ENCODE measurements at places on chromosomes 6 and 20.
A peak's percentile ranks its signal among the peaks of the same experiment; 100 is the strongest.

DNA sequence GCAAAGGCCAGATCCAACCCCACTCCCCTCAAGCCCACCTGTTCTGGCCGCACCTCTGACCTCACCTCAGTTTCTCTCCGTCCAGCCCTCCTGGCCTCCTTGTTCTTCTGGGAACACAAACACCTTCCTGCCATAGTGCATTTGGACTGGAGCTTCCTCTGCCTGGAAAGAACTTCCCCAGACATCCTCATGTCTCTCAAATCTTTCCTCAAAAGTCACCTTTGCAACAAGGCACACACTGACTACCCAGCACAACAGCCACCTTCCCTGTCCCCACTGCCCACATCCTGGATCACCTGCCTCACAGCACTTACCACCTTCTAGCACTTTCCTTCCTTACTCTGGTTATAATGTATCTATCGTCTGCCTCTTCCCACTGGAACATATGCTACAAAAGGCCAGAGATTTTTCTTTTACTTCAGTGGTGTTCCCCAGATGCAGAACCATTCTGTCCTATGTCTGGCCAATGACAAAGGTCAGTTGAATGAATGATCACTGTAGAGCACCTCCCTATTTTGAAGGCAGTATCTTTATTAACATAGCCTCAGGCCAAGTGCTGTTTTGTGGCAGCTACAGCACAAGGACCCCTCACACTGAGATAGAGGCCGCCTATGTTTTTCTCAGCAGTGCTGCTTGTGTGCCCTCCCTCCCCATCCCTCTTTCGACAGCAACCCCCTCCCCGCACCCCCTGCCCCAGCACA lies 4.1 kb downstream of the HLA-B start:
- DNase-seq = no peak

- DNase-seq = no peak
Observed at GRCh38 chr6:70289299-70289698, 13.6 kb downstream of the COL9A1 start.

GRCh38 chr6:96521306-96521643 lies 331 bp upstream of the UFL1 start:
- no peak for DNase-seq

DNA sequence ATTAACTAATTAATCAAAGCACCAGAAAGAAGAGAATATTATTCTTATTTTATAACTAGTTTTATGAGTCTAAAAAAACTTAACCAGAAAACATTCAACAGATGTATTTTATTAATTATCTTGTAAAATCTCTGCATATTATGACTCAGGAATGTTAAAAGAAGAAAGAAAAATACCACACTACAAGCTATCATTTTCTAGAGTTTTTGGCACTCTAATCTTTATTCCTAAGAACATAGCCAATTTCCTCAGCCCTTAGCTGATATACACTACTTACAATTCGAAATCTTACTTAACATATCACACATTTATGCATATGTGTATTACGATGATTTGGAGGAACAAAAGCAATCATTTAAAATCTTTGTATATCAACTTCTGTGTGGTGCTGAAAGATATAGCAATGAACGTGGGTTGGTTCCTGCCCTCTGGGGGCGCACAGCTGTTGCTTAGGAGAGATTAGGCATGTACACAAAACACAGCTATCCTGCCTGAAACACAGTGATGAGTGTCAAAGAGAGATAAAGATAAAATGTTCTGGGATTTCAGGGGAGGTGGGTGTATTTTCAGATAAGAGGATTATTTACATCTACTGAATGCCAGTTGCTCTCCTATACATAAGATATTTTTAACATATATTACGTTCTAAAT lies 404.5 kb downstream of the SYNE1 start:
- no peak for DNase-seq

GRCh38 chr6:107653861-107654394 lies 164.0 kb downstream of the SOBP start:
- DNase-seq = no peak

DNA sequence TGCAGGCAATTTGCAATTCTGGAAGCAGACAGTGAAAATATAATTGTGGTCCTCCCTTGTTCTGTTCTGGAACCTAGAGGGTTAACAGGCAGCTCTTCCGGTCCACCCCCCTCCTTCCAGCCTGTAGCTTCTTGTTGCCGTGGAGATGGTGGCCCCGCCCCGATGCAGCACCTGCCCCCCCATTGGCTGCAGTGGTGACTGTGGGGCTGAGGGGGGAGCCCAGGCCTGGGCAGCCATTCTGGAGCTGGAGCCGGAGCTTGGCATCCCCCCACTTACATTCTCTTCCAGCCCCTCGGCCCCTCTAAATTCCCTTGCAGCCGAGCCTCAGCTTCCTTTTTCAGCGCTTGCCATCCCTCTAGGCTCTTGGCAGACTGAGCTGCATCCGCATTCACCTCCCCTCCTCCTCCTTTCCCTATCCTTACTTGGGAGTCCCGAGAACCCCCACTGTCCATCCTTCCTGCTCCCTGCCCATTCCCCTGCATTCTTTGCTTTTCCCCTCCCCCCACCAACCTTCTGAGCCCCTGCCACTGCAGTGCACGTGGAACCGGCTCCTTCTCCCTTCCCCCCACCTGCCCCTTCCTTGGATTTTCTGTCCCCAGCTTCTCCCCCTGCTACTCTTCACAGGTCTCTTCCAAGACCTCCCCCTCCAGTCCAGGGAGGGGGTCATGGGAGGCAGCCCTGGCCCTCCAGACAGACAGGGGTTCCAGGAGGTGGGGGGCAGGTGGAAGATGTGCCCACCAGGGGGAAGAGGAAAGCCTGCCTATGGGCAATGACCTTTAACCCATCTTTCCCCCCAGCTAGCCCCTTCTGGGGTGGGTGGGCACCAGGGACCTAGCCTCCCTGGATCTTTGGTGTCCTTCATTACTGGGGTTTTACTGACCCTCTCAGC lies 11.4 kb downstream of the SYNGAP1 start:
- peak; percentile 74 for DNase-seq

GRCh38 chr20:24938498-24938897 lies 10.6 kb upstream of the CST7 start:
- DNase-seq = no peak

DNA sequence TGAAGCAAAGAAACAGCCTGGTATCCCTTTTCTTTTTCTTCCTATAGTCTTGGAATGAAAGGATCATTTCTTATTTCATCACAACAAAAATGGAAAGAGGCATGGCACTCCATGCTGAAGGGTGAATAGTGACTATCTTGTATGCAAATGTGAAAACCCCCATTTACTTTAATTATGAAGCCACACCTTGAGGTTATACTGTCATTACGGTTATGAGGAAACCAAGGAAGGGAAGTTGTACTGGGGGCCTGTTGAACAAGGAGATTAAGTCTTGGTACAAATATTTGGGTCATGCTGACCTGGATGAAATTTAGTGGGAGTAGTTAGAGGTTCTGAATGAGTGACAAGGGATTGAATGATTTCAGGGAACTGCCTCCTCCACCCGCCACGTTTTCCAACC lies 8.7 kb upstream of the STXBP5 start:
- no peak for DNase-seq

DNA sequence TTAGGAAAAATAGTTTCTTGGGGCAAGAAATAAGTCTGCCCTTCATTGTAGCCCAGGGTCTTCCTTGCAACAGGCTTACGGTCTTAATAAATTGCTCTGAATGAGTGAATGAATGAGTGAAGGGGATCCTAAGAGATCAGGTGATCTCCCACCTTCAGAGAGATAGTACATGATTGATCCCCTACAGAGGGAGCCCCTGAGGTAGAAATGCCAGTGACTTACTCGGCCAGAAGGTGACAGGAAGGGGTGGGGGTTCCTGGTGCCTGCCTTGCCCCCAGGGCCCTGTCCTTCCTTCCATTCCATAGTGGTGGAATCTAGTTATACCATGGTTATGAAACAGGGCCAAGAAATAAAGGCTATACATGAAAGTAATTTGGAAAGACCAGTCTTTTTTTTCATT lies 215.3 kb upstream of the SSTR4 start:
- DNase-seq = no peak

GRCh38 chr6:108518714-108519576 lies 41.8 kb upstream of the FOXO3 start:
- no peak for DNase-seq

DNA sequence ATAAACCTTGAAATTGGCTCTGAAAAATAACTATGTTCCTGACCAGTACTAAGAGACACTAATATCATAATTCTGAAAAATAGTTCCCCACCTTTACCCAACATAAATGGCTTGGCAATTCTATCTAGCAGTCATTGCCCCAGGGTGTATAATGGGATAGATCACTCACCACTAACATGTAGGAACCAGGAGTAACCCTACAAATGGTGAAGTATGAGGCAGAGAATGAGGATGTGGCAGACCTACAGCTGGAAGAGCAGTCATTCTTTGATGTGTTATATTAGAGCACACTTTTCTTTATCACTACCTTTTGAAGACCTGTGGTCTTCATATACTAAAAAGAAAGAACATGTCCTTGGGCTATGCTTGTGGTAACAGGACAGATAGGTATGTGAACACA lies 136.5 kb upstream of the SYNDIG1 start:
- DNase-seq = no peak

DNA sequence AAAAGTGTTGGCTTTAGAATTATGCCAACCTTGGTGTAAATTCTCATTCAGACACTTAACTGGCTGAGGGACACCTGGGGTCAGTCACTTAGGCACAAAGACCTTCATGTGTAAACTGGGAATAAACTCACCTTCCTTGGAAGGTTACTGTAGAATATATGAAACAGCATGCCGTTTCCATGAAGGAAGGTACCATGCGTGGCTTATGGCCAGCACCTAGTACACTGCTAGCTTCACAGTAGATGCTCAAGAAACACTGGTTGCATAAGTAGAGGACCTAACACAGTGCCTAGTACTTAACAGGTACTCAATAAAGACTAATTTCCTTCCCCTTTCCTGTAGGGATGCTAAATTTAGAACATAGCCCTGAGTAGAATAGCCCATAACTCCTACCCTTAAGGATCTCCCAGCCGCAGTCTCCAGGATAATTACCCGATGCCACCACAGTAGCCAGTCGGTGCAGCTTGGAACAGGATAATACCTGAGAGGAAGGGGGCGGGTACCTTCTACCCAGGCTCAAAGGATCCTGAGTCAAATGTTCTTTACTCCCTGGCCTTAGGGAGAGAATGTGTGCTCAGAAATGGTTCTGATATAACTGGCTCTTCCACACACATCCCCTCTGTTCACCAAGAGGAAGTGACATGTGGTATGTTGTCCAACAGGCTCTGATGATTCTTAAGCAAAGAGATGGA lies 3.6 kb downstream of the BCL2L1 start:
- no peak for DNase-seq

DNA sequence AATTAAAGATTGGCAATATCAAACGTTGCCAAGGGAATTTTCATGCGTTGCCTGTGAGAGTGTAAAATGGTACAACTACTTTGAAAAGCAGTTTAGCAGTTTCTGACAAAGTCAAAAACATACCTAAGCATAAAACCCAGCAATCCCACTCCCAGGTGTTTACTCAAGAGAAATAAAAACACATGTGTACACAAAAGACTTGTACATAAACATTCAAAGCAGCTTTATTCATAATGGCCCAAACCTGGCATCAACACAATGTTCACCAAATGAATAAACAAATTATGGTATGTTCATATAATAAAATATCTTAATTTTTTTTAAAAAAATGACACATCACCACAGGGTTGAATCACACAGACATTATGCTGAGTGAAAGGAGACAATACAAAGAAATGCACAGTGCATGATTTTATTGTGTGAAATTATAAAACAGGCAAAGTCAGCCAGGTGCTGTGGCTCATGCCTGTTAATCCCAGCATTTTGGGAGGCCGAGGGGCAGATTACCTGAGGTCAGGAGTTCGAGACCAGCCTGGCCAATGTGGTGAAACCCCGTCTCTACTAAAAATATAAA lies 240.4 kb upstream of the MARCKS start:
- no peak for DNase-seq

Measured in NCI-H510A (cell line).